Naive thymus-derived CD8-positive, alpha-beta T cell (primary cell): ENCODE measurements at places on chromosomes 1 and 21. TPM values are rescaled to one million over a fixed set of nuclear protein-coding genes. Genes with fewer than 3 reads are reported as not detected.

GRCh38 chr21:44708213-44708865 is 3.0 kb downstream of the TSPEAR start:
- H3K27me3 ChIP-seq, result peaks cover 100% of the 10 kb centered on the region
- no peak for DNase-seq
- H3K4me1 ChIP-seq, result peaks cover 14% of the 10 kb centered on the region
- peaks cover 8% of the 10 kb centered on the region for H3K36me3 ChIP-seq

- no peak overlapping the region for H3K27ac ChIP-seq
- H3K4me1 ChIP-seq, result peaks cover 8% of the 10 kb centered on the region
- DNase-seq, result no peak
- no peaks in the 10 kb centered on the region for H3K36me3 ChIP-seq
- H3K4me3 ChIP-seq, result no peak overlapping the region
- no peaks in the 10 kb centered on the region for H3K27me3 ChIP-seq
Observed at GRCh38 chr21:33493756-33494155, 2.2 kb upstream of the DNAJC28 start.

DNA sequence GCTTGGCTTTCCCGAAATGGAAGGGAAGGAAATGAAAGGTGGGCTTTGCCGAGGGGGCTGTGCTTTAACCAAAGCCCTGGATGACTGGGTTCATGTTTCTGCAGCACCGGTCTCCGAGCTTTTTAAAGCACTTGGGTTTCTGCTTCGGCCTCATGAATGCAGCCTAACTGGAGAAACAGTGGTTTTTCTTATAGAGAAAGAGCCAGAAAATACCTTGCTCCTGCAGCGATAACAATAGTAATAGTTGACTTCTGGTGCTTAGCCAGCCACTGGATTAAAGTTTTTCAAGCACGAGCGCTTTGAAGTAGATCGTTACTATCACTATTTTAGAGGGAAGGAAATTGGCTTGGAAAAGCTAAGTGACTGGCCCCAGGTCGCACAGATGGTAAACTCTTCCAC is 500 bp upstream of the DOCK7 start:
- H3K4me1 ChIP-seq, result peaks cover 29% of the 10 kb centered on the region
- H3K27me3 ChIP-seq, result no peaks in the 10 kb centered on the region
- H3K4me3 ChIP-seq, result peak overlapping the region; percentile 92
- DNase-seq, result no peak

DNA sequence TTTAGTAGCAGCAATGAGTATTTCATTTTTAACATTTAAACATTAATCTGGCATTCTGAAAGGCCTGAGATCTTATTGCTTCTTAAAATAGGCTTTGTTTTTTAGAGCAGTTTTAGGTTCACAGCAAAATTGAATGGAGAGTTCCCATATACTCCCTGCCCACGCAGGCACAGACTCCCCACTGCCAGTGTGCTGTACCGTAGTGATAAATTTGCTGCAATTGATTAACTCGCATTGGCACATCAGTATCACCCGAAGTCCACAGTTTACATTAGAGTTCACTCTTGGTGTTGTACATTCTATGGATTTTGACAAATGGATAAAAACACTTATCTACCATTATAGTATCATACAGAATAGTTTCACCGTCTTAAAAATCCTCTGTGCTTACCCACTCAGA is 71.8 kb upstream of the ERRFI1 start:
- no peak overlapping the region for H3K27ac ChIP-seq
- H3K4me3 ChIP-seq, result no peak overlapping the region
- H3K36me3 ChIP-seq, result no peaks in the 10 kb centered on the region

DNA sequence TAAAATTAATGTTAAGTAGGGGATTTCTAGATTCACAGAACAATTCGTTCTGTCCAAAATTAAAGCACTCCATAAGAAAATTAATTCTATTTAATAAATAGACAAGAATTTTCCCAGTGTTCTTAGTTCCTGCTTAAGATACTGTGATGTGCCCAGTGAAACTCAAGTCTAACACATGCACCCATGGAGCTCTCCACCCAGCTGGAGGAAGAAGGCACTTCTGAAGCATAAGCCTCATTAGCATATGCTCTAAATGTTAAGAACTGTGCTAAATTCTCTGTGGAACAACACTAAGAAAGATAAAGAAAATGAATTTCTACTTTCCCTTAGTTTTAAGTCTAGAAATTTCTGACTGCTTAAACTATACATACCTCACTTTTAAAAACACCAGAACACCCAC is 71.2 kb downstream of the TTLL7 start:
- no peak for DNase-seq
- no peak overlapping the region for H3K4me3 ChIP-seq
- H3K27me3 ChIP-seq, result peaks cover 15% of the 10 kb centered on the region
- no peak overlapping the region for H3K27ac ChIP-seq
- no peaks in the 10 kb centered on the region for H3K4me1 ChIP-seq

GRCh38 chr1:38908821-38909220 is 27.4 kb upstream of the GJA9 start:
- H3K27me3 ChIP-seq, result peaks cover 1% of the 10 kb centered on the region
- no peak for DNase-seq
- no peaks in the 10 kb centered on the region for H3K4me1 ChIP-seq
- no peak overlapping the region for H3K4me3 ChIP-seq
- peaks cover 3% of the 10 kb centered on the region for H3K36me3 ChIP-seq
- no peak overlapping the region for H3K27ac ChIP-seq

GRCh38 chr21:43697758-43698643 is 20.9 kb upstream of the PDXK start:
- DNase-seq, result no peak
- no peaks in the 10 kb centered on the region for H3K27me3 ChIP-seq
- H3K4me1 ChIP-seq, result peaks cover 15% of the 10 kb centered on the region
- peaks cover 25% of the 10 kb centered on the region for H3K36me3 ChIP-seq
- peak overlapping the region; percentile 5 for H3K4me3 ChIP-seq

- H3K27me3 ChIP-seq, result no peaks in the 10 kb centered on the region
- H3K4me3 ChIP-seq, result no peak overlapping the region
- H3K27ac ChIP-seq, result peak overlapping the region; percentile 49
Observed at GRCh38 chr21:44892536-44893277, 19.2 kb upstream of the PTTG1IP start.

- no peaks in the 10 kb centered on the region for H3K27me3 ChIP-seq
- DNase-seq, result no peak
- H3K27ac ChIP-seq, result no peak overlapping the region
- H3K4me3 ChIP-seq, result no peak overlapping the region
- H3K4me1 ChIP-seq, result peaks cover 4% of the 10 kb centered on the region
Observed at GRCh38 chr1:109840011-109840629, 70.5 kb upstream of the CSF1 start.

GRCh38 chr21:17709266-17709611 is 96.5 kb upstream of the BTG3 start:
- H3K27ac ChIP-seq, result no peak overlapping the region
- no peaks in the 10 kb centered on the region for H3K27me3 ChIP-seq
- H3K4me1 ChIP-seq, result peaks cover 5% of the 10 kb centered on the region
- no peak for DNase-seq
- H3K36me3 ChIP-seq, result peaks cover 5% of the 10 kb centered on the region
- H3K4me3 ChIP-seq, result no peak overlapping the region

DNA sequence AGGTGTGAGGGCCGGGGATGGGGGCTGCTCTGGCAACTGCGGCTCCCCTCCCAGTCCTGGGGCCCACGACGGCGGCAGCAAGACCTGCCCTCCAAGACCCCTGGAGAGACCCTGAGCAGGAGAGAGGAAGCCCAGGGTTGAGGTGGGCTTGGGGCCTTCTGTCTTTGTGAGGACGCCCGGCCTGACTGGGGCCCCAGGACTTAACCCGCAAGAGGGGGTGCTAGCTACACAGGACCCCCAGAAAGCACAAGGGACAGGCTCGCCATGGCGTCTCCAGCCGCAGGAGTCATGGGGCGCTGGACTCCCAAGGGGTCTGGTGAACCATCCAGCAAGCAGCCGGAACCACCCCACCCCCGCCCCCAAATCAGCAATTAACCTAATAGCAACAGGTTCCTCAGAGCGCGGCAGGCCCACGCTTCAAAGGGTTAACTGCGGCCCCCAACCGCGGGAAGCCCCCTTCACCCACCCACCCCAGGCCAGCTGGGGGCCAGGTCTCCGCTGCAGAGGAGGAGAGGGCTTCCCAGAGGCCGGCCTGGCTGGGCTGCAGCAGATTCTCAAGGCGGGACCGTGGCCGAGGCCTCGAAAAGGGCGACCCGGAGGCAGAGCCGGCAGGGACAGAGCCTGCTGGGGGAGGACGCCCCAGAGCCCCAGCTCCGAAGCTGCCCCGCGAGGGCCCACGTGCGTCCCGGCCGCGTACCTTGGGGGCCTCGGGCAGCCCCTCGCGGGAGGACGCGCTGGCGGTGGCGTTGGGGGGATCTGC is 525 bp downstream of the C1QTNF12 start:
- peaks cover 1% of the 10 kb centered on the region for H3K27me3 ChIP-seq
- no peaks in the 10 kb centered on the region for H3K36me3 ChIP-seq
- H3K4me1 ChIP-seq, result peaks cover 4% of the 10 kb centered on the region
- no peak overlapping the region for H3K27ac ChIP-seq
- no peak overlapping the region for H3K4me3 ChIP-seq

- no peak for DNase-seq
- no peaks in the 10 kb centered on the region for H3K4me1 ChIP-seq
- no peak overlapping the region for H3K27ac ChIP-seq
- H3K27me3 ChIP-seq, result peaks cover 31% of the 10 kb centered on the region
- H3K4me3 ChIP-seq, result no peak overlapping the region
Observed at GRCh38 chr1:46432781-46433327, 38.7 kb downstream of the FAAH start.

GRCh38 chr1:44015206-44015605 is 16.1 kb downstream of the SLC6A9 start:
- no peaks in the 10 kb centered on the region for H3K27me3 ChIP-seq
- no peak overlapping the region for H3K27ac ChIP-seq
- DNase-seq, result no peak
- peaks cover 10% of the 10 kb centered on the region for H3K4me1 ChIP-seq
- H3K4me3 ChIP-seq, result no peak overlapping the region
- H3K36me3 ChIP-seq, result no peaks in the 10 kb centered on the region

GRCh38 chr21:28731700-28732321 is 260.9 kb downstream of the LTN1 start:
- no peaks in the 10 kb centered on the region for H3K27me3 ChIP-seq
- peaks cover 2% of the 10 kb centered on the region for H3K4me1 ChIP-seq
- DNase-seq, result no peak
- no peaks in the 10 kb centered on the region for H3K36me3 ChIP-seq
- H3K27ac ChIP-seq, result no peak overlapping the region

DNA sequence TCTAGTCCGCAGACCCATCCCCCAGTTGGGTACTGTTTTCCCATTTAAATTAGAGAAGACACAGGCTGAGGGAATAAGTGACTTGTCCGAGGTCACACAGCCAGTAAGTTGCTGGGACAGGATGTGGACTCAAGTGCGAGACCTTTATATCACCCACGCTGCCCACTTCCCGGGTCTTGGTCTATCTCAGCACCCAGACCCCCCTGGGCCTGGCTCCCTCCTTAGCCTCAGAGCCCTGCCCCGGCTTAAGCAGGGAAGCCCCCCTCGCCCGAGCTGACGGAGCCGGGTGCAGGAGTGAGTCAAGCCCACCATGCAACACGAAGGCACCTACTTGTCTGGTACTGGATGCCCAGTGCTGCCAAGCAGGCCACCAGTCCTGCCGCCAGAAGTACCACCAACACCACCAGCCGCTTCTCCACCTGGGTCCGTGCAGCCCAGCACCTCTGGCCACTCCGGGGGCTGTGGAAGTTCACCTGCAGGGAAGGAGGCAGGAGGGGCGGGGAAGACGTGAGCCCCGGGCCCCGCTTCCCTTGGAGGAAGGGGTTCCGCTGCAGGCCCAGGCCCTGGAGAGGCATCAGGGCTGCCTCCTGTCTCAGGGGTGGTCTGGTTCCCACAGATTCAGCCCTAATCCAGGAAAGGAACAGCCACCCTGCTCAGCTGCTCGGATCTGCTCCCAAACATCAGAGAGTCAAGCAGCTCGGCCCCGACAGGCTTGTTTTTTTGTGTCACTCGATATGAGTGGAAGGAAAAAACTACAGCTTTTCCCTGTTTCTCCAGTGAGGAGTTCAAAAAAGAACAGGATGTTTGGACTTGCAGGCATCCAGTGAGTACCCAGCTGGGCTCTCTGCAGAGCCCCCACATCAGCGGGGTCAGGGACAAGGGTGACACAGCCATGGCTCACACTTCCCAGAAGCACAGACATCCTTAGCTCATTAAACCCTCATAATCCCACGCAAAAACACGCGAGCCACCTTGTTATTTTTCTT is 11.1 kb downstream of the ECE1 start:
- peaks cover 60% of the 10 kb centered on the region for H3K4me1 ChIP-seq
- peak overlapping the region; percentile 95 for H3K27ac ChIP-seq
- H3K36me3 ChIP-seq, result no peaks in the 10 kb centered on the region
- no peaks in the 10 kb centered on the region for H3K27me3 ChIP-seq

DNA sequence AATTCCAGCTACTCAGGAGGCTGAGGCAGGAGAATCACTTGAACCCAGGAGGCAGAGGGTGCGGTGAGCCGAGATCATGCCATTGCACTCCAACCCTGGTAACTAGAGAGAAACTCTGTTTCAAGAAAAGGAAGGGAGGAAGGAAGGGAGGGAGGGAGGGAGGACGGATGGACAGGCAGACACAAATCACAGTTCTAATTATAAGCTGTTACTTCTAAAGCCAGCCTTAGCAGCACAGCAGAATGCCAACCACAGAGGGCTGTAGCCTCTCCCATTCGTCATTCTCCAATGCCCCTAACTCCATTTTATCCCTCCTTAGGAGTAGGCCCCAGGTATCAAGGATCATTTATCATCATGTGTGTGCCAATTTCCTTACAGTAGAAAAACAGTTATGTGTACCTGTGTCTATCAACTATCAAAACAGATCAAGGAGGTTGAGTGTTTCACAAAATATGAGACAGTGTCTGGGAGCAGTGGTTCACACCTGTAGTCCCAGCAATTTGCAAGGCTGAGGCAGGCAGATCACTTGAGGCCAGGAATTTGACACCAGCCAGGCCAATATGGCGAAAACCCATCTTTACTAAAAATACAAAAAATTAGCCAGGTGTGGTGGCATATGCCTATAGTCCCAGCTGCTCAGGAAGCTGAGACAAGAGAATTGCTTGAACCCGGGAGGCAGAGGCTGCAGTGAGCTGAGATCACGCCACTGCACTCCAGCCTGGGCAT is 19.1 kb downstream of the USP48 start:
- no peaks in the 10 kb centered on the region for H3K27me3 ChIP-seq
- no peak overlapping the region for H3K27ac ChIP-seq
- H3K4me1 ChIP-seq, result peaks cover 46% of the 10 kb centered on the region
- H3K36me3 ChIP-seq, result no peaks in the 10 kb centered on the region
- no peak for DNase-seq
- H3K4me3 ChIP-seq, result no peak overlapping the region

DNA sequence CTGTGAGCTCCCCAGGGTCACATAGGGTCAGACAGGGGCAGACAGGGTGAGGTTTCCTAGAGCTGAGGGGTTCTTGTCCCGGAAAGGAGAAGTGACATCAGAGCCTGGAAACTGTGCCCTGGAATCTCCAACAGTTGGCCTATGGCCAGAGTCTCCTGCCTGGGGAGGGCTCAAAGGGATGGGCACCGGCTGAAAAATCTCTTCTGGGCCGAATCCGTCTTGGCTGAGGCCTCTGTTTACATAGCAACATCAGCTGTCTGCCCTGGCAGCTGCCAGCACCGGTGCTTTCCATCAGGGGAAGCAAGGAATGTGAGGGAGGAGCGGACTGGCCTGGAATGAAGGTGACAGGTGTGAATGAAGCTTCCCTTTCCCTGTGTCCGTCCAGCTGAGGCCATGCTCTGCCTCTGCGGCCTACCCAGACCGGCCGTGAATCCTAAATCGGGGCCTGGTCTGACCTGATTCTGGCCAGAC is 30.7 kb downstream of the VASH2 start:
- peaks cover 2% of the 10 kb centered on the region for H3K36me3 ChIP-seq
- DNase-seq, result no peak
- no peaks in the 10 kb centered on the region for H3K27me3 ChIP-seq
- no peaks in the 10 kb centered on the region for H3K4me1 ChIP-seq
- no peak overlapping the region for H3K4me3 ChIP-seq
- H3K27ac ChIP-seq, result no peak overlapping the region

CFHR1 gene
- total RNA-seq, result not detected

LEMD1 gene
- total RNA-seq, result not detected

PROK1 gene
- not detected for total RNA-seq

IFI44 gene
- total RNA-seq, result 26.3 TPM

SHISA4 gene
- 0.77 TPM for total RNA-seq

OPN3 gene
- total RNA-seq, result 11.9 TPM
